ENCODE measurements at places on chromosomes 2 and 18.
A peak's percentile ranks its signal among the peaks of the same experiment; 100 is the strongest.

DNA sequence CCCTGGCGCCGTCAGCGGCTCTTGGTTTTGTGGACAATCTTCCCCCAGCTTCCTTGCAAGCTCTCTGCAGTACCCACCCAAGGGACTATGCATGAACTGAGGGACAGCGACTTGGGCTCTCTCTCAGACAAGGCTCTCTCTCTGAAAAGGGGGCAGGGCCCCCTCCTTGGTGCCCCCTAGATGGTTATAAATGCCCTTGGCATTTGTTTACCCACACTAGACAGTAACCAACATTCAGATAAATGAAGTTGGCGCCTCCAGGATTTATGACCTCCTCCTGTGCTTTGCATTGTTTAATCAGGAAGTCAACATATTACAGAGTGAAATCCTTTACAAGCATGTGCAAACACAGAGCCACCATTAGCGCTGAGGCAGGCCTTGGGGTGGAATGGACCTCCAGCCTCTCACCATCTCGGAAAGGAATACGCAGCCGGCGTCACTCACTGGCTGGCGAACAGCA is 547.4 kb upstream of the ID2 start:
- DNase-seq = peak; percentile 37

DNA sequence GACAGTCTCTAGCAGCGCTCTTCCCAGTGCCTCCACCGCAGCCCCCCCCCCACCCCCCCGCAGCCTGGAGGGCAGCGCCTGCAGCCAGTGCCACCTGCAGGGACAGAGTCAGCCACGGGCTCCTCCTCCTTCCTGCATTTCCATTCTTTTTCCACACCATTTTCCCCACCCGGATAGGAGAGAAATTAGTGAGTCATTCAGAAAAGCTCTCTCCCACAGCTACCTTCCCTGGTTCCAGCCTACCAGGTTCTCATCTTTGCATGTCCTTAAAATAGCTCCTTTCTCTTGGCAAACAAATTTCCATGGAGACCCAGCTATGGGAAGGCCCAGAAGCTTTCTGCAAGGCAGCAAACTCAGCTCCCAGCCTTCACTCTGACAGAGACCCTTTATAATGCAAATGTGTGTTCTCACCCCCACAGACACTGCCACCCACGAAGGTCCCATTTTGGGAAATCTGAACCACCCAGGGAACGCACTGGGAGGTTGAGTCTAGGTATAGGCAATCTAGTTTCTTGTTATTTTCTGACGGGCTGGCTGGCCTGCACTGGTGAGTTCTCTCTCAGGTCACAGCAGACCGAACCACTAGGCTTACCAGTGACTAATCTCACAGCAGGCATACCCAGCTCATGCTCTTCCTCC is 41.8 kb upstream of the ATG16L1 start:
- DNase-seq = peak; percentile 26

DNA sequence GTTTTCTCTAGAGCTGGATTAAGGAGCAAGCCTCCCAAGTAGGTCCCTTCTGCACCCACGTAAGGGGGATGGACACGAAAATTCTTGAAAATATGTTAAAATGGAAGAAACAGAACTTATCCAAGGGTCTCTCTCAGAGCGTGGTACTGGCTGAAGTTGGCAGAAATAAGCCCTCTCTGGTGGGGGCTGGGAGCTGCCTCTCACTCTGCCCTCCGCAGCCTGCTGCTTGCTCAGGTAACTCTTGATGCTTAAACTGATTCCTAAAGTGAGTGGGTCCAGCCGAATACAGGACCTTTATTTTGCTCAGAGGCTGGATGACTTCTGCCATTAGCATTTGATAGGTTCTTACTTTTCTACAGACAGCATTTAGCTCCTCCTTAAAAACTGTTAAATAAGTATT is 78.1 kb downstream of the SPHKAP start:
- DNase-seq = no peak

DNA sequence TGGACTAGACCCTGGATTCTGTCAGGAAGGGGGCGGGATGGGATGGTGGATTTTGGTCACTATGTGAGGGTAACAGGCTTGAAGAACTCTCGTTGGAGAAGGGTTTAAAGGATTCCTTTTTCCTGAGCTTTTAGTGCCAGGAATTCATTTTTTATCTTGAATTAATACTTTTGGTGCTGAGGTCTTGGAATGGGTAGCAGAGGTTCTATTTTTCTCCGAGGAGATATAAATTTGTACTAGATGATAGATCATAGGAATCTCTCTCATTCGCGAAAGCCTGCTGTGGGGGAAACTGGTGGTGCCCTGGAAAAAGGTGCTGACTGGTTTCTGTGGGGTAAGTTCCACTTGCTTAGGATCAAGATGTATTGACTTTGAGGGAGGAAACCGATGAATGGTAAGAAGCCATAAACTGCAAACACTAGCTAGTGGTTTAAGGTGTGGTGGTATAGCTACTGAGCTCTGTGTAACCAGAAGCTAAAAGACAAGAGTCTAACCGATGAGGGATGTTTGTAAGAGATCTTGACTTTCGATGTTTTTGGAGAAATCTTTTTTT is 706 bp downstream of the AGPS start:
- DNase-seq = no peak

GRCh38 chr2:17643031-17643615 is 102.6 kb downstream of the VSNL1 start:
- peak; percentile 90 for DNase-seq

- no peak for DNase-seq
These were observed 61.1 kb upstream of the RPL31 start for GRCh38 chr2:100940766-100941645.

GRCh38 chr2:20291106-20291564 is 59.5 kb downstream of the PUM2 start:
- DNase-seq = peak; percentile 79

DNA sequence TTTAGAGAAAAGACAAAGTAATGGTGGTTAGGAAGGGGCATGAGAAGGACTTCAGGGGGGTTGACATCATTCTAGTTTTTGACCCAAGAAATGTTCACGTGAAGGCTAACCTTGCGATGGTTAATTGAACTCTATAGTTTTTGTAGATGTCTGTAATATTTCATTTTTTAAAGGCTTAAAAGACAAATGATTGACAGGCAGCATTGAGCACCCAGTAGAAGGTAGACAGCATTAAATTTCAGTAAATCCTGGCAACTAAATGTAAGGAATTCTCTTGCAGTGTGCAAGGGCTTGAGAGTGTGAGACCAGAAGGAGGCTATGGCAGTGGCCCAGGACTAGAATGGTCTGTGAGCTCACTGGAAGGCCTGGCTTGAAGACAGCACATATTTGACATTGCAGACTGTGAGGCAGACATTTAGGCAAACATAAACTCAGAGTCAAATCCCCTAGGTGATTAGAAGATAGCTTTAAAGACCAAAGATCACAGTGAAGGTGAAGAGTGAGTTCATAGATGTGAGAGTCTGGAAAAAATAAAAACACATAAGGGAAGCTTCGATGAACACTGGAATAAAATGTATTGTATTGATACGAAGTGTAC is 100.1 kb upstream of the MAP4K4 start:
- DNase-seq = no peak

DNA sequence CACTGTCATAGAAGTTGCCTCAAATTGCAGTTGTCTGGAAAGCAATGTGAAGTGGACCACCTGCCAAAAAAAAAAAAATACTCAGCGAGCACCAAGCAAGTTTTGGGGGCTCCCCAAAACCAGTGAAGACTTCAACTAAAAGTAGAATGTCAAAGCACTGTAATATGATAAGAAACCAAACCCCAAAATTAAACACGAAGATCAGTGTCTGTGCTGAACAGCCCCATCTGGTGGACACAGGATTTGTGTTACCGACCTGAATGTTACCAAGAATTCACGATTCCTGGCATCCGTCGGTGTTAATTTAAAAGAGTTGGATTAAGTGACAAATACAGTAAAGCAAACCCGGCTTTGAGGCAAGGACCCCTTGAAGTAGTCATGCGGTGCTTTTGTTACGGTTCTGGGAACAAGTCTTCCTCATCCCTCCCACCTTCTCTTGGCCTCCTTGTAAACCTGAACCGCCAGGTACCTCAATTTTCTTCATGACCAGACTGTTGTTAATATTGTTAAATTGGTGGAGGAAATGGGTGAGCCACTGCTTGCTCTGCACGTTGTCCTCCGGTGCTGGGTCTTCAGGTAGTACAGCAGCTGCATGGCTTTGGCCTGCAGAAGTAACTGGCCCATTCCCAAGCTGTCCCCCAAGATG is 31.3 kb upstream of the SSB start:
- DNase-seq = peak; percentile 59

DNA sequence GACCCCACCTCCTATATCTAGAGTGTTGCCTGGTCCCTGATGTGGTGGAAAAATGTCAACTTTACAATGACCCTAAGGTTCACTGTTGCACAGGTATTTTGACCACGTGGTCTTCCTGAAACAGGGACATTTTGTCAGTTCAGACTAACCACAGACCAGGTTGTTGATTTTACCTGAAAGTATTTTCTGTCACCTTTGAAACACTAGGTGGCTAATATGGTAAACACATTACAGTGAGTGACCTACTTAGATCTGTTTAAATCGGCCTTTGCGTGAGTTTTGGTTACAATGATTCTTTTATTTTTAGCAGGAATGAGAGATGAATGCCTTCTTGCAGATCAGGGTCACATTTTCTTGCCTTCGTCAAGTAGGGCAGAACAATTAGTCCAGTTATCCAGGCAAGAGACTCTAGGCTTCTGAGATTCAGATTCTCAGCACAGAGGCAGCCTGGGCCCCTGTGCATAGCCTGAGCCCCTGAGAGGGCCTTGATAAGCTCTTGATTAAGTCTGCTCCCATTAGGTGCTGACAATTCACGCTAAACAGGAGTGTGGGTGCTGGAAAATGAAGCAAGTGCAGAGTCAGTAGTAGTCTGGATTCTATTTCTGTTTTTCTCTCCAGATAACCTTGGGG is 226.2 kb downstream of the KCNS3 start:
- DNase-seq = no peak

GRCh38 chr2:15980605-15981098 is 40.3 kb downstream of the MYCN start:
- DNase-seq = no peak

- no peak for DNase-seq
These were observed 139.6 kb downstream of the SH3BP4 start for GRCh38 chr2:235091421-235091820.

- DNase-seq = no peak
These were observed 63.6 kb downstream of the EXOC6B start for GRCh38 chr2:72762276-72762675.

DNA sequence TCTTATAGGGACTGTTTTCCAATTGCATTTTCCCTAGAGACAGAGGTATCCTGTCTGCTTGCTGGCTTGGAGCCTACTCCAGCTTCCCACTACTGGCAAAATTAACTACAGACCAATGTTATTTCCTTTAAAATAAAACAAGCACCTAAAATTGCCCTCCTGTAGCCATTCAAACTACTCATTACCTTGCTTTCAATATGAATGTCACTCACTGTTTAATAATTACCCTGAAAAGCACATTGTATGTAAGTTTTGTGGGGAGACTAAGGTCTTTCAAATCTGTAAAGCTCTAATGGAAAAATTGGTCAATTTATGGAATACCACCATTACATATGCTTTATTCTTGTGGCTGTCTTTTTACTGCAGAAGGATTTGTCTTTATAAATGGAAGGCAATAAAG is 87.3 kb downstream of the DOCK10 start:
- no peak for DNase-seq

- no peak for DNase-seq
These were observed at the start of gene LONRF2 for GRCh38 chr2:100321866-100322820. LONRF2 (minus strand) TSS chr2:100322501; CDS start chr2:100322093, 408 bp downstream.

DNA sequence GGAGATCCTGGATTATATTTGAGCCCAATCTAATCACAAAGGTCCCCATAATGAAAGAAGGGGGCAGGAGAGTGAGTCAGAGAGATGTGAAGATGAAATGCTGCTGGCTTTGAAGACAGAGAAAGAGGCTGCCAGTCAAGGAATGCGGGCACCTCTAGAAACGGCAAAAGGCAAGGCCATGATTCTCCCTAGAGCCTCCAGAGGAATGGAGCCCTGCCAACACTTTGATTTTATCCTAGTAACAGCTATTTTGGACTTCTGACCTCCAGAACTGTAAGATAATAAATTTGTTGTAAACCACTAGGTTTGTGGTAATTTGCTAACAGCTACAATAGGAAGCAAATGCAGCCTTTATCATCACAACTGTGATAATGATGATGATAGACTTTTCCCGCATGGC is 32.9 kb downstream of the LBH start:
- DNase-seq = no peak

DNA sequence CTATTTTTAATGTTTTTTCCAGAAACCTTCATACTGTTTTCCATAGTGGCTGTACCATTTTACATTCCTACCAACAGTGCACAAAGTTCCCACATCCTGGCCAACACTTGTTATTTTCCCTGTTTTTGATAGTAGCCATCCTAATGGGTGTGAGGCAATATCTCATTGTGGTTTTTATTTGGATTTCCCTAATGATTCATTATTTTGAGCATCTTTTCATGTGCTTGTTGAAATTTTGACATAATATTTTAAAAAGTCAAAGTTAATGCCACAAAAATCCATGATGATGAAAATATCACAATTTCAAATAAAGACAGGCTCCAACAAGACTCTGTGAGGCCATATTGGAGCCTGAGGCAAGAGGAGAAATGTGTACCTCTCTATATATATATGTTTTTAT is 50.2 kb downstream of the VWA3B start:
- DNase-seq = no peak

GRCh38 chr2:164389411-164389810 is 231.9 kb downstream of the GRB14 start:
- no peak for DNase-seq

- DNase-seq = no peak
These were observed 587.0 kb upstream of the DSEL start for GRCh38 chr18:68103561-68103960.

- DNase-seq = no peak
These were observed 105.9 kb downstream of the ACKR3 start for GRCh38 chr2:236675526-236675925.

DNA sequence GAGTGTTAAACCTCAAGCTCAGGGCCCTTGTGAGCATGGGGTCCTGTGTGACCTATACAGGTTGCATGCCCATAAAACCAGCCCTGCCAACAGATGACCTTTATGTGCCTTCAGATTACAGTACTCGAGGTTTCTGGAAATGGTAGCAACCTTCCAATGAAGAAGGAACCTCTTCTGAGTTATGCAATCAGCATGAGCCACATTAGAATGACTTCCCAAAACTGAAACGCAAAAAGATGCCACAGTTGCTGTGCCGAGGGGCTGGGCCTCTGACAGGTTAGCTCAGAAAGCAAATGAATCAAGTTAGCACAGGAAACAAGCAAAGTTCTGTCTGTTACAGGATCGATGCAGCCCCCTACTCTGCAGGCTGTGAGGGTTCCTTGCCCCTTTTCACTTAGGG is 37.7 kb downstream of the TGFA start:
- no peak for DNase-seq

DNA sequence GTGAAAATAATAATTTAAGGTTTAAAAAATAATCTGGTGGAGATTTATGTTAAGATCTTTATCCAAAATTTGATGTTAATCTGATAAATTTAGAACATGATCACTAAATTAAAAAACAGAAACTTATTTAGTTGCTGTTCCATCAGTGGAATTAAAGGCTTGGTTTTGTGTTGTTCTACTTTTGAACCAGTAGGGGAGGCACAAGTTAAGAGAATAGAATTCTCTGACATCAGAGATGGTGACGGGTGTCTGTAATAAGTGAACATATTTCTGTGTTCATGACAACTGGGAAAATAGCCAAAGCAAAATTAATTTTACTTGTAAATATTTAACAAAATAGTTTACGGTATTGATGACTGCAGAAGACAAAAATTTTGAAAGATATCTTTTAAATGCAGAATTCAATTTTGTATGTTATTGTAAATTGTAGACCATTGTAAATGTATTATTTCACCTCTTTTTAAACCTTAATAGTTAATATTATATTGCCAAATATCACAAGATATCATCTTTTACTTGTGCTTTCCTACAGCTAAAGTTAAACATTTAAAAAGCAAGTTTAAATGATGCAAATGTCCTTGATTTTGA is 106.0 kb downstream of the UBR3 start:
- peak; percentile 51 for DNase-seq

All from kidney capillary endothelial cell (primary cell).